Endodermal cell (in vitro differentiated cells): ENCODE measurements at places on chromosomes 7 and 10. TPM values are rescaled to one million over a fixed set of nuclear protein-coding genes. Genes with fewer than 3 reads are reported as not detected.

GRCh38 chr10:80484243-80484642 lies 30.1 kb downstream of the TSPAN14 start:
- H3K27me3 ChIP-seq: no peaks in the 10 kb centered on the region
- H3K4me3 ChIP-seq: no peak overlapping the region
- H3K27ac ChIP-seq: no peak overlapping the region
- H3K4me1 ChIP-seq: peaks cover 6% of the 10 kb centered on the region

GRCh38 chr7:103389263-103389662 lies 41.8 kb downstream of the PSMC2 start:
- DNase-seq: no peak
- no peak overlapping the region for H3K4me3 ChIP-seq
- no peak overlapping the region for H3K27ac ChIP-seq

DNA sequence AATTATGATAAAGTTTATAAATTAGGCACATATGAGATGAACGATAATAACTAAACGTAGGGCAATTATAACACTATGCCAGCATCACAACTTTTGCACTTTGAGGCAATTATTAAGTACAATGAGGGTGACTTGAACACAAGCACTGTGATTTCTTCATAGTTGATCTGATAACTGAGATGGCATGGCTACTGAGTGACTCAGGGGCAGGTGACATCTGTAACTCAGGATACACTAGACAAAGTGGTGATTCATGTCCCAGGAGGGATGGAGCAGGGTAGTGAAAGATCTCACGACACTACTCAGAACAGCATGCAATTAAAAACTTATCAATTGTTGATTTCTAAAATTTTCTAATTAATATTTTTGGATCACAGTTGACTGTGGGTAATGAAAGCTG lies 98.3 kb upstream of the ARHGAP21 start:
- H3K4me3 ChIP-seq: no peak overlapping the region
- H3K36me3 ChIP-seq: no peaks in the 10 kb centered on the region
- H3K4me1 ChIP-seq: no peaks in the 10 kb centered on the region
- H3K27me3 ChIP-seq: no peaks in the 10 kb centered on the region
- no peak overlapping the region for H3K27ac ChIP-seq
- no peak for DNase-seq

Gene PDE1C
- total RNA-seq: 0.32 to 0.96 TPM (median 0.60 TPM) in 3 replicates

Gene ABCB1
- 0.07 and 0.14 TPM in 2 replicates for total RNA-seq

DNA sequence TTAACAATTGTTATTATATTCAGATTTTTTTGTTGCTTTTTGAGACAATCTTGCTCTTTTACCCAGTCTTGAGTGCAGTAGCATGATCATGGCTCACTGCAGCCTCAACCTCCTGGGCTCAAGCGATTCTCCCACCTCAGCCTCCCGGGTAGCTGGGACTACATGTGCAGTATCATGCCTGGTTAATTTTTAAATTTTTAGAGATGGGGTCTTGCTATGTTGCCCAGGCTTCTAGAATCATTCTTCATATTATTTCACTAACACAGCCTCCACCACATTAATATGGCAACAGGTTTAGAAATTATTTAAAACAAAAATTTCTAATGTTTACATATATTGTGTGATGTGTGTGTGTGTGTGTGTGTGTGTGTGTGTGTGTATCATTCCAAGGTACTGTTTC lies 1.4 kb upstream of the LAMTOR4 start:
- peaks cover 3% of the 10 kb centered on the region for H3K4me1 ChIP-seq
- no peaks in the 10 kb centered on the region for H3K27me3 ChIP-seq
- no peak overlapping the region for H3K27ac ChIP-seq
- no peak for DNase-seq
- H3K4me3 ChIP-seq: no peak overlapping the region
- H3K36me3 ChIP-seq: peaks cover 4% of the 10 kb centered on the region
